Calu3 (cell line): ENCODE measurements at places on chromosomes 2 and 18. TPM values are rescaled to one million over a fixed set of nuclear protein-coding genes. Genes with fewer than 3 reads are reported as not detected.
A peak's percentile ranks its signal among the peaks of the same experiment; 100 is the strongest.

GRCh38 chr2:234620018-234620417, 123.1 kb upstream of the ARL4C start:
- no peak for DNase-seq
- no peaks in the 10 kb centered on the region for H3K4me1 ChIP-seq
- H3K27me3 ChIP-seq, result peaks cover 73% of the 10 kb centered on the region
- no peak overlapping the region for H3K4me3 ChIP-seq
- no peak overlapping the region for H3K27ac ChIP-seq
- H3K36me3 ChIP-seq, result no peaks in the 10 kb centered on the region

DNA sequence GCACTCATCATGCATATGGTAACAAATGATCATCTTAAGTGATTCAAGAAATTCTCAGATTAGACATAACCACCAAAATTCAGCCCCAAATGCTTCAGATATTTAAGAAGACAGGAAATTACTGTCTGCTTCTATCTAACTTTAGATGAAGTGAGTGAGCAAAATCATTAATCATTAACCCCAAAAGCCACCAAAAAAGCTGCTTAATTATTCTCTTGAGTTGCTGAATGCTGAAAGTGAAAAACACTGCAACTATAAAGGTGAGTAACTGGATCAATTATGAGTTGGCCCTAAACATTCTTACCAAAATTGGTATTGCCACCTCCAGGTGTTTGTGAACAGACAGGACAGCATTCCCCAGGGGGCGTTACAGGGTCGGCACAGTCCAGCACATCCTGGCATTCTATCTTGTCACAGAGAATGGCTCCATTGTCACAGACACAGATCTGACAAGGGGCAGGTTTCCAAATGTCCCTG, 69.6 kb downstream of the COL5A2 start:
- no peak for DNase-seq
- H3K27me3 ChIP-seq, result no peaks in the 10 kb centered on the region
- H3K4me1 ChIP-seq, result peaks cover 23% of the 10 kb centered on the region

DNA sequence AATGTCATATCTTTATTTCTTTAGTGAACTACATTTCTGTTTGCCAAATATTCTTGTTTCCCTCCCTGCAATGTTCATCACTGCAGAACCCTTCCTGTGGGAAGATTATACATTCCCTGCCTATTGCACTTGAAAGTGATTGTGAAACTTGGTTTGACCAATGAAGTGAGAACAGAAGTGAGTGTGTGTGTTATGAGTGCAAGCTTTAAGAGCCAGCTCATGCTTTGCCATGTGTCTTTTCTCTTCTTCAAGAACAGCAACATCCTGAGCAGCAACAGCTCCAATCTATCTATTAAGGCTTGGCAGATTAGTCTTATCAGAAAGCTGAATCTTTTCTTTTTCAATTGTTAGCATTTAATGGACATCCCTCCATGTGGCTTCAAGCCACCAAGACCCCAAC, 42.0 kb upstream of the UBE2E3 start:
- H3K4me3 ChIP-seq, result no peak overlapping the region
- no peak overlapping the region for H3K27ac ChIP-seq
- DNase-seq, result no peak
- H3K36me3 ChIP-seq, result no peaks in the 10 kb centered on the region
- H3K4me1 ChIP-seq, result peaks cover 16% of the 10 kb centered on the region
- no peaks in the 10 kb centered on the region for H3K27me3 ChIP-seq

- peaks cover 59% of the 10 kb centered on the region for H3K36me3 ChIP-seq
- H3K27ac ChIP-seq, result peak overlapping the region; percentile 99
- H3K4me3 ChIP-seq, result peak overlapping the region; percentile 39
- H3K4me1 ChIP-seq, result peaks cover 57% of the 10 kb centered on the region
- DNase-seq, result no peak
Measured at GRCh38 chr18:26477828-26478466, 70.4 kb downstream of the KCTD1 start.

DNA sequence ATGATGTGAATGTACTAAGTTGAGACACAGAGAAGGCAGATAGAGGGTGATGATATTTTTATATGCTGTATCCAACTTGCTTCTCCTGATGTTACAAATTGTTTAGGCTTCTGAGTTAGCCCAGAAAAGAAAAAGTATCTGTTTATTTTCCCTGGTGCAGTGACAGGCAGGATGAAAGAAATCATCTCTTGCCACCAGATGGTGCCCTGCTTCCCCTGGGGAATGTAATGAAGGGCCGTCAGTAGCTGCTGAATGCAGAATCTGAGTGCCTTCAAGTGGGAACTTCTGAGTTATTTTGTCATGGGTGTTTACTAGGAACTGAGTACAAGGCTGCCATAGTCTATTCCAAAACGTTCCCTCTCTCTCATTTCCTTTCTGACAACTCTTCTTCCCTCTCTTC, 525.6 kb downstream of the MBD2 start:
- DNase-seq, result peak; percentile 30
- H3K27me3 ChIP-seq, result no peaks in the 10 kb centered on the region
- H3K27ac ChIP-seq, result no peak overlapping the region
- H3K4me3 ChIP-seq, result no peak overlapping the region

DNA sequence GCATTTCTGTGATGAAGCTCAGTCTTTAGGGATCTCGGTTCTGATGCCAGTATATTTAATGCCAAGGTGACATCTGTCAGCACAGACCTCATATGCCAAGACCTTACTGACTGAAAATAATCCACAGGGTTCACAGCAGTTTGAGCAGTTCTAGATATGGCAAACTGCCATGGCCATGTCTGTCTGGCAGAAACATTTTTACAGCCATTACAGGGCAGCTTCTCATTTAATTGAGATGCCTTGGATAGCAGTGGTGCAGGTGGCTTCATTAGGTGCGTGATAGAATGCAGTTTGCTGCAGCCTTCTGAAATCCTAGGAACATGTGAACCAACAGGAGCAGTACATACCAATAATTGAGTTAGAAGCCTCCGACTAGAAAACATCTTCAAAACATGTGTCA, 510.6 kb downstream of the XIRP2 start:
- H3K27ac ChIP-seq, result no peak overlapping the region
- no peaks in the 10 kb centered on the region for H3K36me3 ChIP-seq
- no peaks in the 10 kb centered on the region for H3K27me3 ChIP-seq

CCDC85A gene
- total RNA-seq, result 2.6 and 3.0 TPM in 2 replicates

GALR1 gene
- not detected in 2 replicates for total RNA-seq

CFAP65 gene
- 0.68 and 1.3 TPM in 2 replicates for total RNA-seq
